ENCODE measurements at places on chromosomes 1 and 21.
A peak's percentile ranks its signal among the peaks of the same experiment; 100 is the strongest.

DNA sequence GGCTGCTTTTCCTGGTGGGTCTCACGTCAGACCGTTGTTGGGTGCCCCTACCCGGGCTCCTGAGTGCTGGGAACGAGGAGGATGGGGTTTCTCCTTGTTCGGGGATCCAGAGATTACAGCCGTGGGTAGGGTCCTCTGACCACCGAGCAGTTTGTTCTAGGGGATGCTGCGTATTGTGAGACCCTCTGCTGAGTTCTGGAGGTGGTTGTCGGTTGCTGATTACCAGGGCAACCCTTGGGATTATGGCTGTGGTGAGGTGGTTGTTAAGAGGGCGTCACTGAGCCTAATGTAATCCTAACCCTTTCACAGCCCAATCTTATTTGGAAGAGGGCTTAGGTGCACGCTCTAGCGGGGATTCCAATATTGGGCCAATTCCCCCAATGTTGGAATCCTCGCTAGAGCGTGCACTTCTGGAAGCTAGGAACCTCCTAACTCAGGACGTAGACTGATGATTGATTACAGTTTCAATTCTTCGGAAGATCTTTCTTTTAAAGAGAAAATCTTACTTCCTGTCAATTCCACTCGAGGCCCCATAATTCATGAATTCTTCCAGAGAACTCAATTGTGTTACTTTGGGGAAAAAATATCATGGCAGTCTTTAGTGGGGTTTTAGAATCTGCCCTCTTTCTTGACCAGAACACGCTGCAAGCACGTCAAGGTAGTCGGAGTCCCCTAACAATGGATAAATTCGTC, 483 bp downstream of the TCEANC2 start:
- DNase-seq = peak; percentile 21

DNA sequence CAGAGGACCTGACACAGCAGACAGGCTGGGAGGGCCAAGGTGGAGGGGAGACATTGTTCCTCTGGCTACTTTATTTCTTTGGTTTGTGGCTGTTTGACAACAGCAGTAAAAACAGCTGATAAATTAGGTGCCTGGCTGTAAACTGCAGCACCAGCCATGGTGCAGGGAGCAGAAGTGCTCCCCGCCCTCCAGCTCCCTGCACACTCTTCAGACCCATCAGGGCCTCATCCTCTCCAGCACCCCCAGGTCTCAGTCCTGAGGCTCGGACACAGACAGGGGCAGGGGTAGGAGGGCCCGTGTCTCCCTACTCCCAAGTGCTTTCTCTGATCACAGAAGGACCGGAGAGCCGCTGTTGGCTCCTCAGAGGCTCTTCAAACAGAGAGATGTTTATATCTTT, 17.7 kb upstream of the LRRN2 start:
- no peak for DNase-seq

DNA sequence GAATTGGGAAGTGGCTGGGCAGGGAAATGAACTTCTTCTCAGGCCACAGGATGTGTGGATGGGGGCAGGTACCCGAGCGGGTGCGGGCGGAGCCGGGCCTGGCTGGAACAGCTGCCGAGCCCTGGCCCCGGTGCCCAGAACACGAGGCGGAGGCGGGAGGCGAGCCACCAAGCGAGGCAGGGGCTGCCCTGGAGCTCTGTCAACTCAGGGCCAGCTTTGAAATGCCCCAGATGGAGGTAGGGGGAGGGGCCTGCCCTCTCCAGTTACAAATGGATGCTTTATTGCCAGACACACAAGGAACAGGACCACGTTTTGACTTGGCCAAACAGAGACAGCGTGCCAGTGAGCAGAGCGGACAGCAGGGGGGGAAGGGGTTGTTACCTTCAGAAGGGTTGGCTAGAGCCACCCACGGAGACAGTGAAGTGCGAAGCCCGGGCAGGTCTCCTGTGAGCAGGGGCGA, 240.4 kb downstream of the SDCCAG8 start:
- no peak for DNase-seq

DNA sequence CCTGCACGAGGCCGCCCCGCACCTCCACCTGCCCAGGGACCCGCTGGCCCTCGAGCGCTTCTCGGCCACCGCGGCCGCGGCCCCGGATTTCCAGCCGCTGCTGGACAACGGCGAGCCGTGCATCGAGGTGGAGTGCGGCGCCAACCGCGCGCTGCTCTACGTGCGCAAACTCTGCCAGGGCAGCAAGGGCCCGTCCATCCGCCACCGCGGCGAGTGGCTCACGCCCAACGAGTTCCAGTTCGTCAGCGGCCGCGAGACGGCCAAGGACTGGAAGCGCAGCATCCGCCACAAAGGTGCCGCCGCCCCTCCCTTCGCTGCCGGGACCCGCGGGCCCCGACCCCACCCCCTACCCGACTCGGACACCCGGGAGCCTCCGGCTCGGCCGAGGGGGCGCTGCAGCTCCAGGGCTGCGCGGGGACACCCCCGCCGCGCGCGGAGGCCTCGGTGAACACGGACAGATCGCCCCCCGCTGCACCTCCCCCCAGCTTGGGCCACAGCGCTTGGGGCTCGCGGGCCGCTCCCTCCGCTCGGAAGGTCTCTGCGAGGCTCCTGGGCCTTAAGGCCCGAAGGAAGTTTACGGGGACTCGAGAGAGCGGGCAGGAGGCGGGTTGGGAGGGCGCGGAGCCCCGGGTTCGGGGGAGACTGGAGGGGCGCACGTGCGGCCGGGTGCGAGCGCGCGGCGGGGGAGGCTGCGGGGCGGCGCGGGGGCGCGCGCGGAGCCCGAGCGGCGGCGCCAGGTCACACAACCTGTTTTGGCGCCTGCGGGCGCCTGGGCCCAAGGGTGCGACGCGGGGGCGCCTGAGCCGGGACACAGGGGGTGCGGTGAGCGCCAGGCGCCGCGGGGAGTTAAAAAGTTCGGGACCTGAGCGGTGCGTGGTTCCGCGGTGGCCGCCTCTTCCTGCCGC, 1.2 kb downstream of the SAMD11 start:
- DNase-seq = peak; percentile 60

DNA sequence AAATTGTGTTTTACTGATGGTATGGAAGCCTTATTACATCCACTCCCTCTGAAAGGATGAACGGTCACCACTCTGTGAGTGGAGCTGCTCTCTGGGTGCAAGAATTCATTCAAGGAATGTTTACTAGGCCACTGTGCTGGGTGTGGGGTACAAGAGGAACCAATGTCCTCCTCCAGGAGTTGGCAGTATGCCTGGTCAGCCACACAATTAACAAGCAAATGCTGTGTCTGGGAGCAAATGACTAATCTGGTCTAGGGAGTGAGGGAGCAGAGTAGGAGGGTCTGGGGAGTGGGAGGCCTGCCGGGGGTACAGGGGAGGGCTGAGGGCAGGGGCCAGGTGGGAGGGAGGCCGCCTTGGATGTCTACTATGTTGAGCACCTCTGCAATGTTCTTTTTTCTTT, 27.2 kb upstream of the TDRD10 start:
- DNase-seq = peak; percentile 88

GRCh38 chr1:148334339-148335130, 148.6 kb downstream of the PPIAL4G start:
- DNase-seq = peak; percentile 94

DNA sequence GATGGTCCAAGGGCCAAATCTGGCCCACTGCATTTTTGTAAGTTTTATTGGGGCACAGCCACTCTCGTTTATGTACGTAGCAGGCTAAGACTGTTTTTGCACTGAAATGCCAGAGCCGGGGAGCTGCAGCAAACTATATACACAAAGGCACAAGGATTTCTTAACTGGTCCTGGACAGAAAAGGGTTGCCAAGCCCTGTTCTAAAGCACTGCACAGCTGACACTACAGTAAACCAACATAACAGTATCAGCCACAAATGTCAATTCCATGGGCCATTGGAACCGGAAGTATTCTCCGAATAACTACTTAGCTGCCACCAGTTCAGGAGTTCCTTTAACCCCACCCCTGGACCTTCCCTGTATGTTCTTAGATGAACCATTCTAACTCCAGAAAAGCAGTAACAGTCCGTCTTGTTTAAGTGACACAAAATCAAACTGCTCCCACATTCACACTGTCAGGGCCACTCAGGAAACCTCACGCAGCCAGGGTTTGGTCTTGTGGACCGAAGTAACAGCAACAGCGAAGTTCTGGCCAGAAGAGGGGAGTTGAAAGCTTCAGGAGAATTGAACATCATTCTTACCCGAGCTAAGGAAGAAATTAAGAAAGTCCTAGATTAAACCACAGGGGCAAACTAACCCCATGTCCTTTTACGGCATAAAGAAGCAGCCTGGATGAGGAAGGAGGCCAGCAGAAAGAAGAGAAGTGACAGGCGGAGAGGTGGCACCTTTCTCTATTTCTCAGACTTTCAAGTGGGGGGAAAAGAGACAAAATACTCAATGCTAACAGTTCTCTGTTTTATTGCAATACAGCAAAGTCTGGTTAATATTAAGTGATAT, 49.2 kb downstream of the COQ8A start:
- no peak for DNase-seq

GRCh38 chr1:31782421-31783410, 18.6 kb upstream of the ADGRB2 start:
- no peak for DNase-seq

GRCh38 chr1:153506831-153507413, 28.9 kb downstream of the S100A6 start:
- peak; percentile 93 for DNase-seq

GRCh38 chr1:27102707-27103468, 52.0 kb downstream of the SLC9A1 start:
- DNase-seq = peak; percentile 65
